ENCODE measurements at places on chromosomes 13 and 19.

GRCh38 chr19:29576761-29577648 lies 29.1 kb upstream of the POP4 start:
- DNase-seq = no peak

DNA sequence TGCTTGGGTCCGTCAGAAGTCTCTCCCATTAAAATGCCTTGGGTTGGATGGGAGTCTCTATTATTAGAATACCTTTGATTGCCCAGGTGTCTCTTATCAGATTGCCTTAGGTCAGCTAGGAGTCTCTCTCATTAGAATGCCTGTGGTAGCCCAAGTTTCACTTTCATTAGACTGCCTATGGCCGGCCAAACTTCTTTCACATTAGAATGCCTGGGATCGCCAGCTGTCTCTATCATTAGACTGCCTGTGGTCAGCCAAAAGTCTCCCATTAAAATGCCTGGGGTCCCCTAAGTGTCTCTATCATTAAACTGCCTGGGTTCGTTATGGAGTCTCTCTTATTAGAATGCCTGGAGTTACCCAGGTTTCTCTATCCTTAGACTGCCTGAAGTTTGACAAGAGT lies 1476.7 kb downstream of the UQCRFS1 start:
- DNase-seq = no peak

GRCh38 chr13:23440821-23441618 lies 7.5 kb upstream of the SACS start:
- no peak for DNase-seq

- DNase-seq = peak; percentile 24
These were observed 6.0 kb downstream of the STK24 start for GRCh38 chr13:98570929-98571372.

GRCh38 chr19:42096255-42096837 lies 20.4 kb downstream of the ZNF574 start:
- no peak for DNase-seq

- no peak for DNase-seq
These were observed 52.2 kb upstream of the ZNF599 start for GRCh38 chr19:34825212-34825611.

- no peak for DNase-seq
These were observed 76.6 kb upstream of the POMP start for GRCh38 chr13:28582225-28582891.

DNA sequence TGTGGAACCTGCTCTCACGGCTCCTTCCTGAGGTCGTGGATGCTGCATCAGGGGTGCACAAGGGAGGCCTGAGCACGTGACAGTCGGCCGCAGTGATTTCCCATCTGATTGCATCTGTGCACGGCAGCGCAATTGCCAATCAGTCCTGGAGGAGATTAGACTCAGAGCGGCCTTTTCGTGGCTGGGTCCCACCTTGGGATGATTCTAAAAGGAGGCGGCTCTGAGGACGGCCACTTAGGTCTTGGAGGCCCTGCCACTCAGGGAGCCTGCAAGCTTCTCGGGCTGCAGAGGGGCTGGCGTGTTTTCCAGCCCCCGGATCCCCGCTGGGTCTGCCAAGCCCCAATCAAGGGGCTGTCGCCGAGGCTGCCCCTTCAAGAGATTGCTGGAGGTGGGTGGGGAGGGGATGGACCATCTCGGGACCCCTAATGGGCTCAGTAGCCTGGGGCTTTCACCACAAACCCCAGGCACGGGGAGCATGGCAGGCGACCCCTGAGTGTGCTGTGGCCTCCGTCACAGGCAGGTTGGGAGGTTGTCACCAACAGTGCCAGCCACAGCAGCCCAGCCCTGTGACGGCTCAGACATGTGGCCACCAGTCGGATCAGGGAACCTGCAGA lies 51.6 kb downstream of the SOX1 start:
- no peak for DNase-seq

DNA sequence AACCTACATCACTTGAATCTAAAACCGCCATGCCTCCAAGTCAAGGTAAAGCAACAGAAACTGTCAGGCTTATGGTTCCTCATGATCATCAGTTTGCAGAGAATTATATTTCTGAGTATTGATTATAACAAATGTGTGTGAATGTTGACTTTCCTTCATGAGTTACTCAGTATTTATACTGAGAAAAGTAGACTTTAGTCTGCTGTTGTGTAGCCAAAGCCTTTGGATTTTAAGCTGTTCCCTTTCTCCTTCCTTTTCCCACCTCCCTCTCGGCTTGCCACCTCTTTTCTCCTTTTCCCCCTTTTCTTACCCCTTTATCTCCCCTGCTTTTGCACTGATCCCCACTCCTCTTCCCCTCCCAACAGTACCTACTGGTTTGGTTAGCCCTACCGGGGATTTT lies 20.7 kb upstream of the GPR18 start:
- no peak for DNase-seq

- no peak for DNase-seq
These were observed 80.6 kb downstream of the ZNF557 start for GRCh38 chr19:7149956-7150705.

DNA sequence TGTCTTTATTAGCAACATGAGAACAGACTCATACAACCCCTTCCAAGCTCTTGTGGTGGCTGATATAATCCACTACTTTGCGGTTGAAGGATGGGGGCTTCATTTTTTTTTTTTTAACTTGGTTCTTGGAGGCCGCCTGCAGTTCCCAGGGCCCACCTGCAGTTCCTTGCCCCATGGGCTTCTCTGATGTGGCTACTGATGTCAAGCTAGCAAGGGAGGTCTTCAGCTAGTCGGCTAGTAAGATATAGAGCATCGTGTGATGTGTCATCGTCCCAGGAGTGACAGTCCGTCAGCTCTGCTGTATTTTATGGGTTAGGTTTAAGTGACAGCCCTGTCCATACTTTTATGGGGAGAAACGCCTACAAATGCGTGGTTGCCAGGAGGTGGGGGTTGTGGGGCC lies 26.1 kb downstream of the UHRF1 start:
- DNase-seq = no peak

DNA sequence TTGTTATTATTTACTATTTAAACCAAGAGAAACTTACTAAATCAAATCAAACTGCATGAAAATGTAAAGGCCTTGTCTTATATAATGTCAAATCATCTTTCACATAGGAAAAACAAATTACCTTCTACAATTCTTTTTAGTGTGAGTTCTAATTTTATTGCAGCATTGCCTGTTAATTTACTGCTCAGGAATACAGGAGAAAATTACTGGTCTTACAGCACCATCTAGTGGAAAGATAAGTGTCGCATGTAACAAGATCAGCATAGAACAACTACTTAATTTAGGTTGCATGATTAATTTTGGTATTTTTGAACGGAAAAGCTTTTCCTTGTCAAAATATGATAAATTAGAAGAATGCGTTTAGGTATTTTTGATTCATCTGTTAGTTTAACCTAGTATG lies 502.7 kb downstream of the UQCRFS1 start:
- DNase-seq = no peak

DNA sequence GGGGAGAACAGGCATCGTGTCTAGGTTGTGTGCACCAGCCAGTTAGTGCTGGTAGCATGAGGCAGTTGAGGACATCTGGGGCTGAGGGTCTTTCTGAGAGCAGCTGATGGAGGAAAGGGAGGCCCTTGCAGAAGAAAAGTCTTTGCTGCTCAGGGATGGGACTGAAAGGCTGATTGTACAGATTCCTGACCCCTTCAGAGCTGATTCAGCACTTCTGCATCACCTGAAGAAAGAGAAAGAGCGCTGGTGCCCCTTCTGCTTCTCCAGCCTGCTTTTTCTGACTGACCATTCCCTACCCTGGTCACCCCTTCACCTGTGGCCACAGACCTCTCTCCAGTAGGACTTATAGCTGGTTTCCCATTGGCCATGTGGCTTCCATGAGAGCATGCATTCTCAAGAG lies 476.2 kb downstream of the TSHZ3 start:
- no peak for DNase-seq

- DNase-seq = no peak
These were observed 286.1 kb downstream of the IRS2 start for GRCh38 chr13:109500146-109500773.

DNA sequence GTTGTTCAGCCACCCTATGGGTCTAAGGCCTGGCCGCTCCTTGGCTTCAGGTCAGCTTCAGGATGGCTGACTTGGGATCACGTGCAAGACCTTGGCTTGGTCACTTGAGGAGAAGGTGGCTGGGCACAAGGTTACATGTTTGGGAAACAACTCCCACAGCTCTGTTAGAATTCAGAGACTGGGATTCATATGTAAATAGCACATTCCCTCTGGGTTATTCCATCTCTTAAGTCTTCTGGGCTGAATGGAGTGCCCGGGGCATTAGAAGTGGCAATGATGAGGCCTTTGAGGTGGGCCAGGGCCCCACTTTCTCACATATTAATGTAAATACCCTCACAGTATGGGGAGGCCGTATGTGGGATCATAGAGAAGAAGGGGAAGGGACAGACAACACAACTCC lies 150.9 kb downstream of the EFNB2 start:
- no peak for DNase-seq

GRCh38 chr13:80870186-80870585 lies 529.3 kb upstream of the SPRY2 start:
- DNase-seq = no peak

- DNase-seq = no peak
These were observed 2.2 kb downstream of the UPF3A start for GRCh38 chr13:114283576-114283975.

DNA sequence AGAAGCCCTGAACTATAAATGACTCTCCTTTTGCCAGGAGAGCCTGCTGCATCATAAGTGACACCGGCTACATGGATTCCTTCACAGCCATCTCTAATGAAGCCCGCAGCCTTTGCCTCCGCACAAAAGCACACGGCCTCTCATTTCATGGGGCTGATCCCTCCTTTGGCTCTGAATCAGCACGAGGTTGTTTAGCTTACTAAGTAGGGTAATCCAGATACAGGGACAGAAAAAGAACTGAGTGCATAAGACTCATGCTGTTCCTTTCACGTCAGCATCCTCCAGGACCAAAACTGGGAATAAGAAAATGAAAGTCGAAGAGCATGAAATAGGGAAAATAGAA lies 136.3 kb downstream of the DCT start:
- DNase-seq = no peak

DNA sequence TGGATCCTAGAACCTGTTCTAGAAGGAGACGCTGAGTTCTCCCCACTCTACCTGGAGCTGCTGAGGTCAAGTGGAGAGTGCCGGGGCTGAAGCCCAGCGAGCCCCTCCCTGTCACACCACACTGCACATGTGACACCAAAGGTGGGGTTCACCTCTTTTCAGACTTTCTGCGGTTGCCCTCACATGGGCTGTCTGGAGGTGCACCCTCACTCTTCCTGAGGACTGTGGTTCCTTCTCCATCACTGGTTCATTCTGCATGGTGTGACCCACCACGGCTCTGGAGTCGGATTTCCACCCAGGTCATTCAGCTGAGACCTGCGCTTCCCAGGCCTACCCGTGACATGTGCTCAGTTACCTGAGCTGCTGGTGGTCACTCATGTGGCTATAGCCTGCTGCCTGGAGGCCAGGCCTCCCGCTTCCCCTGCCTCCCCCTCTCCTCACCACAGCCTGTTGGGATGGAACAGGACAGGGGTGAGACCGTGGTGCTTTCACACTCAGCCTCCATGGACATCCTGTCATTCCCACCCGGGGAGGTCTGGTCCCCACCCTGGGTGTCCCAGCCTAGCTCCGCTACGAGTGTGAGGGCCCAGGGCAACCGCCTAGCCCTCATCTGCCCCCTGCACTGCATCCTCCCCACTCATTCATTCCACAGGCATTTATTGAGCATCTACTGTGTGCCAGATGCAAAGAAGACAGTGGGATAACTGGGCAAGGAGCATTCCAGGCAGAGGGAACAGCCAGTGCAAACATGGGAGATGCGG lies 605 bp upstream of the A1BG start:
- no peak for DNase-seq

DNA sequence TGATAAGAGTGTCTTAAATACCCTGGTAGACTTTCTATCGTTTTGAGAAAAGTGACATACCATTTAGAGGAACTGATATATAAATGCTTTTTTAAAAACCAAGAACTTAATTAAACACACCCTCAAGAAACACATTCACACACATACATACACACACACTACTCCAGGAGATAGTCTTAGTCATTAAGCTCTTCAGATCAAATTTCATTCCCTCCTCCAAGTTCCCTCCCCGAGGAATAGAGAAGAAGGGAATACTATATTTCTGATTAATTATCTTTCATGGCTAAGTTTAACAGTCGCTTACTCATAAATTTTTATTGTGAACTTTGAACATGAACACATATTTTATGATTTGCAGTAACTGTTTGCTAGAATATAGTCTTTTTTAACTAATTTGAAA lies 1109.5 kb downstream of the SLITRK1 start:
- no peak for DNase-seq

DNA sequence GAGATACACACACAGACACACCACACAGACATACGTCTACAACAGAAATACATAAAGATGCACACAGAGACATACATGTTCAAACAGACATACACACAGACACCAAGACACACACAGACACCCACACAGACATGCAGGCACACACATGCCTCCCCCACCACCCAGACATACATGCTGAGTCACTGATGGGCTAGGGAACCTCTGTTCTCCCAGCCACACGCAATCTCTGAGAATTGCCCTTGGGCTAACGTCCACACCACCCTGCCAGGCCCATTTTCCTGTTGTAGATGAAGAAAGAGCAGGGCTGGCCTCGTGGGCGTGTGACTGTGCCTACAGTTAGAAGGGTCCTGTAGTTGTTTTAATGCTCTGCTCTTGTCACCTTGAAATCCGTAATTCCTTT lies 261.9 kb downstream of the KCNRG start:
- DNase-seq = no peak

GRCh38 chr13:73542446-73542845 lies 483.6 kb downstream of the KLF5 start:
- DNase-seq = no peak

DNA sequence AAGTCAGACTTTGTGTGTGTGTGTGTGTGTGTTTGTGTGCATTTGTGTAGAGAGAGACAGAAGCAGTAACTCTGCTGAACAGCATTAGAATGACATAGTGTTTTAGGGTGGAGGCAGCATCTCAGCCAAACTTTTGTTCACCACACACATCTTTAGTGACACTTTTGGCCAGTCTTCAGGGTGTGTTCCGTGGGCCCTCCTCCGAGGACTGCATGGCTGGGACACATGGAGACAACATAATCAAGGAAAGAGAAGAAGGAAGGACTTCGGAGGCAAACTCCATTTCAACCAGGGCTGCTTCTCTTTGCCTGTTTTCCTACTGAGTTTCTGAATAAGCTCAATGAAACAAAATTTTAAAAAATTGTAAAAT lies 205.1 kb downstream of the LHFPL6 start:
- DNase-seq = no peak

DNA sequence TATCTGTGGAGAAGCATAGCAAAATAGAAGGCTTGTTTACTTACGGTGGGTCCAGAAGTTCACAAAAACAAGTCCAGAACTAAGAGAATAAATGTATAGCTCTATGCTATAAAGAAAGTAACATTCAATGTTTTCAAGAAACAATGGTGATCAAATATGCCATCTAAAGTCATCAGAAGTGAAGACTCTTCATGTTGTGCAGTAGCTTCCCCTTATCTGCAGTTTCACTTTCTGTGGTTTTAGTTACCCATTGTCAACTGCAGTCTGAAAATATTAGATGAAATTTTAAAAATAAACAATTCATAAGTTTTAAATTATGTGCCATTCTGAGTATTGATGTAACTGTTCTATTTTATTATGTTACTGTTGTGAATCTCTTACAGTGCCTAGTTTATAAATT lies 72.5 kb downstream of the EDNRB start:
- no peak for DNase-seq
